ENCODE measurements at places on chromosomes 7 and 10. TPM values are rescaled to one million over a fixed set of nuclear protein-coding genes. Genes with fewer than 3 reads are reported as not detected.
A peak's percentile ranks its signal among the peaks of the same experiment; 100 is the strongest.

DNA sequence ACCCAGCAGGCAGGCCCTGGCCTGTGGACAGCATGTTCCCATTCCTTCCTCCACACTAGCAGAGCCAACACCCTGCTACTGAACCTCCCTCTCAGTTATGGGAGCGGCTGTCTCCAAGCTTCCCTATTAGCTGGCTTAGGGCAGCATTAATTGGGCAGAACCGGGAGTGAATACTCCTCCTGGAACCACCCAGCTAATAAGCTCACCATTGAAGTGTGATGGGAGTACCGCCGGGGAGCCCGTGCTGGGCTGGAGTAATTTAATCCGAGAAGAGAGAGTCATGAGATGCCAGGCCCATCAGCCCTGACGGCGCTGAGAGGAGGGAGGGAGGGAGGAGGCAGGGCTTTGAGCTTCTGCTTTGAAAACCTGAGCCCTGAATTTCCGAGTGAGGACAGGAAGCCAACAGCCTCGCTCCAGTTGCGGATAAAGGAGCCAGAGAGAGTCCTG is 31.8 kb upstream of the ELFN1 start:
- no peaks in the 10 kb centered on the region for H3K4me1 ChIP-seq
- no peak overlapping the region for H3K27ac ChIP-seq
- no peaks in the 10 kb centered on the region for H3K36me3 ChIP-seq
- no peak overlapping the region for H3K4me3 ChIP-seq
- no peak for DNase-seq
- H3K27me3 ChIP-seq, result no peaks in the 10 kb centered on the region

DNA sequence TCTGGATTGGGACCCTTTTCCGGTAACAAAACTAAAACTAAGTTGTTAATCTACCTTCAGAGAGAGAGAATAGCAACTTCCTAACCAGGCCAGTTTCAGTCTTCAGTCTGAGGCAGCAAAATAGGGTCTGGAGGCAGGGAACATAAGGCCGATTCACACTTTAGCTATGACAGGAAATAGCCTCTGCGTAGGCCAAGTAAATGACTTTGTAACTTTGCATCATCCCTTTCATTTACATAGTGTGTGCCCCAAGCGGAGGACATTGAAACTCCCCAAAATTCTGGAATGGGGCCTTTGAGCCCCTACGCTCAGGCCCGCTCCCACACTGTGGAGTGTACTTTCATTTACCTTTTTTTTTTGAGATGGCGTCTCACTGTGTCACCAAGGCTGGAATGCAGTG is 1.7 kb upstream of the UPP1 start:
- H3K27ac ChIP-seq, result peak overlapping the region; percentile 95
- DNase-seq, result peak; percentile 46
- peaks cover 80% of the 10 kb centered on the region for H3K4me1 ChIP-seq
- H3K36me3 ChIP-seq, result peaks cover 45% of the 10 kb centered on the region

DNA sequence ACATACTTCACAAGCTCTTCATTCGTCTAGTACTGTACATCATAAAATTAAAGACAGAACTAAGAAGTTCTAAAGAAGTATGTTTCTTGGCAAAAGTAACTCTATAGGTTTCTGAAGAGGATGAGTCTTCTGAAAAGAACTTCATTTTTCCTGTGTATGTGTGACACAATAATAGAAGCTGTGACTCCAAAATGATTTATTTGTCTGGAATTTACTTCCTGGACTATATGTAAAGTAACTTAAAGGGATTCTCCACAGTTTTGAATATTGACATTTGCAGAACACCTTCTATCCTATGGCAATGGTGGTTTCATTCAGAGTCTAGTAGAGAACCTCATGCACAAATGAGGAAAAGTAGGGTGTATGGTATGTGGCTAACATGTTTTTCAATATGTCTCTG is 19.8 kb upstream of the CLDN12 start:
- H3K27me3 ChIP-seq, result no peaks in the 10 kb centered on the region
- no peak for DNase-seq
- no peaks in the 10 kb centered on the region for H3K4me1 ChIP-seq
- no peak overlapping the region for H3K27ac ChIP-seq

Gene MBL2
- total RNA-seq, result not detected

Gene ADAMTS14
- total RNA-seq, result not detected

All from activated CD4-positive, alpha-beta memory T cell treated with anti-CD3 and anti-CD28 coated beads, Interleukin-2, amount 10 ng/mL, durations not matched to agents 7 days and 5 days (primary cell).